Hematopoietic multipotent progenitor cell treated with erythropoietin and hydrocortisone succinate and interleukin-3 and kit ligand, for 17 days (in vitro differentiated cells): ENCODE measurements at places on chromosomes 4 and X.

- DNase-seq: no peak
Observed at GRCh38 chr4:38030023-38030422, 69.8 kb downstream of the PTTG2 start.

DNA sequence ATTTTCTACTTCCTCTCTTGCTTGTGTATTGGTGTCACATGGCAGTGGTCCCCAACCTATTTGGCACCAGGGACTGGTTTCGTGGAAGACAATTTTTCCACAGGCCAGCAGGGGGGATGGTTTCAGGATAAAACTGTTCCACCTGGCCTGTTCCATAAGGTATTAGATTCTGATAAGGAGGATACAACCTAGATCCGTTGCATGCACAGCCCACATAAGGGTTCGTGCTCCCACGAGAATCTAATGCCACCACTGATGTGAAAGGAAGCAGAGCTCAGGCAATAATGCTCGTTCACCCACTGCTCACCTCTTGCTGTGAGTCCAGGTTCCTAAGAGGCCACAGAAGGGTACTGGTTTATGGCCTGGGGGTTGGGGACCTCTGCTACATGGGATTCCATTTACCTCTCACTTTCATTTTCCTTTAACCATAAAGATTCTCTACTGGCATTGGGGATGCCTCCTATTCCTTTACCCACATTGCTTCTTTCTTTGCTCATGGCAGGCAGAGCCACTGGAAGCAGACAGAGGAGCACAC is 38.1 kb downstream of the SEC31A start:
- DNase-seq: no peak

DNA sequence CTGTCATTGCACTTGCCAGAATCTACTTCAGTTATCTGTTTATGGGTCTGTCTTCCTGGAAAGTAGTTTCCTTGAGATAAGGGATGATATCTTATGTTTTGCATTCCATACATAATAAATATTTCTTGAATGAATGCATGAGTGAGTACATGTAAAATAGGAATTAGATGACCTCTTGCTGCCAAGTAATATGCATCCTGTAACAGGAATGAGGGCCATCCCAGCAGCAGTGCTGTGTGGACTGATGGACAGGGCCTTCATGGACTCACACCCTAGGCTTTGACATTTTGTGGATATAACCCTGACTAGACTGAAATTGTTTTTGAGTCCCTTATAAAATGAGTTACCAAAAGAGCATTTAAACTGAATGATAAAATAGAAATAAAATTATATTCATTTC is 77.2 kb upstream of the NEIL3 start:
- DNase-seq: no peak

GRCh38 chrX:71283403-71284143 is at the start of gene NONO:
Gene NONO, plus strand, starts transcription at chrX:71283635. Its CDS starts 7,003 bp downstream, at chrX:71290638.
- peak; percentile 98 for DNase-seq

- DNase-seq: no peak
Observed at GRCh38 chr4:185504098-185505047, 30.9 kb downstream of the PDLIM3 start.

GRCh38 chrX:12975991-12976558 is 1.2 kb downstream of the TMSB4X start:
- DNase-seq: peak; percentile 12

DNA sequence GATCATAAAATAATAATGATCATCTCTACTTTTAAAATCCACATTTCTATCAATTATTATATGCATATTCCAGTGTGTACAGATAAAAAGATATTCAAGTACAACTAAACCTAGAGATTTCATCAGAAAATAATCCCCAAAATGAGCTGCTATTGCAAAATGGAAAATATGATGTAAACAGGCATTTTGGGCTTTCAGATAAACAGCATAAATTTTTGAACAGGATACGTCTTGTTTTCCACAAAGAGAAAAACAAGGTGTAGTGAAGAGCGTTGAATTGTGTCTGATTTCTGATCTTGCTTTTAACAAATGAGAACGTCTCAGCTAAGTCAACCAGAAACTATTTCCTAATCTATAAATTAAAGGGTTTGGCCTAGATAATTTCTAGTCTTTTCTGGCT is 349.6 kb upstream of the FTHL17 start:
- DNase-seq: no peak

DNA sequence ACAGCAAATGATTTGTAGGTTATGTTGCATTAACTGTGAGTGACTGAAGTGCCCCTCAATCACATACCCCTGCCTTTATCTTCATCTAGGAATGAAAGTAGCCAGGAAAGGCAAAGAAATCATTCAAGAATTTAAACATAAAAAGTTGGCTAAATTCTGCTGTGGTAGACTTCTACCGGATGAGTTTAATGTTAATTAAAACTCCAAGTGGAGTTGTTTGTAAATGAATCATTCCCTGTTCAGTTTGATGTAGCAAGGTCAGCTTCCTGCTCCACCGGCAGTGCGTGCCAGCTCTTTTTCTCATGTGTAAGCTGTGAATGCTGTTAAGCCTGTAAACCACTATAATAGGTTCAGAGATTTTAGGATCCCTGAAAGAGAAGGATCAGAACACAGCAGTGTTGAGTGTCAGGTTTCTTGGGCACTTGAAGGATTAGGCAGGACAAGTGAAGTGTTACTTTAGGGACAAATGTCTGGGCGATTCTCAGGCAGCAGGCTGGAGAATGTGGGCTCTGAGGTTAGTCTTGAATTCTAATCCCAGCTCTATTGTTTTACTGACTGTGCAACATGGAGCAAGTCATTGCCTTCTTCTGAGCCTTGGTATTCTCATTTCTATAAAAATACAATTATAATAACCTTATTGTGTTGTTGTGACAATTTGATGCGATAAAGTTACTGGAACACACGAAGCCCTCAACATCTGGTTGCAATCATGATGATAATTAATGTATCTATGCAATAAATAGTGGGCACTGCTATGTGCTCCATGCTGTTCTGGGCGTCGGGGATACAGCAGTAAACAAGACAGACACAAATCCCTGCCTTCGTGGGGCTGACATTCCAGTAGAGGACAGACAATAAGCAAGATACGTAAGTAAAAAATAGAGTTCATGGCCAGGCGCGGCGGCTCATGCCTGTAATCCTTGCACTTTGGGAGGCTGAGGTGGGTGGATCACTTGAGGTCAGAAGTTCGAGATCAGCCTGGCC is 112.0 kb downstream of the SHROOM3 start:
- no peak for DNase-seq

GRCh38 chrX:109856974-109857373 is 123.9 kb upstream of the ACSL4 start:
- DNase-seq: peak; percentile 60

- DNase-seq: no peak
Observed at GRCh38 chr4:43816116-43816515, 632.5 kb downstream of the KCTD8 start.

- no peak for DNase-seq
Observed at GRCh38 chr4:26959654-26960047, 99.0 kb downstream of the STIM2 start.

- DNase-seq: no peak
Observed at GRCh38 chrX:18873189-18873791, 110.6 kb downstream of the PHKA2 start.

DNA sequence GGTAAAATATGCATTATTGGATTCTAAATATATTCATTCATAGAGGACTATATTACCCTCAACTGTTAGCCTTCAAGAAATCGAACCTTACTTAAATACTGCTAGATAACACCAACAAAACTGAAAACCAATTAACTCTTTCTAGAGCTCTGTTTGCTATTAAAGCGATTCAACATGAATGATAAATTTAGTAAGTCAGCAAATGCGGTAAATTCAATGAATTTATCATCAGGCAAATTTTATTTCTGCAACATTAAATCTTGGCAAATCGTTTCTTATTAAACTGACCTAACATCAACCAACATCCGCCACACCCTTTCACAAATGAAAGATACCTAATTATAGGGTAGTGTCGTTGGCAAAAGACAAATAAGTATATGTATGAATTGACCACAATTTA is 26.4 kb upstream of the HELT start:
- no peak for DNase-seq

DNA sequence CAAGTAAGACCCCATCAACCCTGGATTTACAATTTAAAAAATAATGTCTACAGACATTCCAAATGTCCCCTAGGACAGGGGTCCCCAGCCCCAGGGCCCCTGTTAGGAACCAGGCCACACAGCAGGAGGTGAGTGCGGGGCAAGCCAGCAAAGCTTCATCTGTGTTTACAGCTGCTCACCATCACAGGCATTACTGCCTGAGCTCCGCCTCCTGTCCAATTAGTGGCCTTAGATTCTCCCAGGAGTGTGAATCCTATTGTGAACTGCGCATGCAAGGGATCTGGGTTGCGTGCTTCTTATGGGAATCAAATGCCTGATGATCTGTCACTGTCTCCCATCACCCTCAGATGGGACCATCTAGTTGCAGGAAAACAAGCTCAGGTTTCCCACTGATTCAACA is 146.1 kb downstream of the ATP10D start:
- no peak for DNase-seq

GRCh38 chr4:165359506-165359905 is 19.3 kb upstream of the CPE start:
- no peak for DNase-seq

DNA sequence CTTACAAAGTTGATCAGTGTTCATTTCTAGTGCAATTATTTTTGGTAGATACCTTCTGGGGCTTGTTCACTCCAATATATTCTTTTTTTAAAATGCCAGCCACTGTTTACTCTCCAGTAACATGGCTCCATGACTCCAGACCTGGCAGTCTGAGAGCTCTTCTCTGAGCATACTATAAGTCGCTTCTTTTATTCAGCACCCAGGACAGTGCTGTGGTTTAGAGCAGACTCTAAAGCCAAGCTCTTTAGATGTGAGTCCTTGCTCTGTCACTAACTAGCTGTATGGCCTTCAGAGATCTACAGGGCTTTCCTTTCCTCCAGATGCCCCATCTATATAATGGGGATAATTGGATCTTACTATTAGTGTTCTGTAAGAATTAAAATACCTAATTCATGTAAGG is 200.2 kb upstream of the FAM241A start:
- no peak for DNase-seq

- DNase-seq: no peak
Observed at GRCh38 chrX:105618393-105619101, 203.8 kb upstream of the NRK start.

DNA sequence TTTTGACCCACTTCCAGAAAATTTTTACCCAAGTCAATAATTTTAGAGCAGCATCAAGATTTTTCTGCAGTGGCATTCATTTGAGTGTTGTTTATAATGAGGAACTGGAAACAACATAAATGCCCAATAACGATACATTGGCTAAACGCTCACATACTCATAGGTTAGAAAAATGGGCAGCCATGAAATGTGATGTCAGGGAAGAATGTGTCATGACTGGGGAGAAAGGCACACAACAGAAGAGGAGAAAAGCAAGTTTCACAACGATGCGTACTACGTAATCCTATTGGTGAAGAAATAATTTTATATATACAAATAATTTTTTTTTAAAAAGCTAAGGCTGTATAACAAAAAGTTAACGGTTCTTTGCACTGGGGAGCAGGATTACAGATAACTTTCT is 33.6 kb upstream of the MAP3K15 start:
- DNase-seq: no peak

DNA sequence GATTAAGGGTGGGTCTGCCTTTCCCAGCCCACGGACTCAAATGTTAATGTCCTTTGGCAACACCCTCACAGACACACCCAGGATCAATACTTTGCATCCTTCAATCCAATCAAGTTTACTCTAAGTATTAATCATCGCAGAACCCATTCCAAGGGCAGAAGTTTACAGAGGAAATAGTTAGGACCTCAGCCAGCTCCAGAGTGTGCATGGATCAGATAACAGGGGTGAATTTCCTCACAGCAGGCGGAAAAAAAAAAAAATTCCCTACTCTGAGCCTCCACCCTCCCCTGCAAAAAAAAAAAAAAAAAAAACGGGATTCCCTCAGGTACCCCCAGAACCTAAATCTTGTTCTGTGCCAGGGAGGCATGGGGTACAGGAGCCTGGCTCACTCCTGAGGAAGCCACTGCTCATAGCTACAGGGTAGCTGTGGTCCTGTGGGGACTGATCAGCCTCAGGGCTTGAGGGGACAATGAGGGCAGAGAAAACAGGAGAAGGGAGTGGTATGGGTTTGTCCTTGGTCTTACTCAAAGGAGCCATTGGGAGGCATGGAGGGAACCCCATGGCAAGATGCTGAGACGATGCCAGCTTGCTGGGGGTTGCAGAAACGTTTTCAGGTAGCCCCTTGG is 113.0 kb downstream of the DHRSX start:
- no peak for DNase-seq

GRCh38 chrX:14497184-14497666 is 32.1 kb upstream of the GLRA2 start:
- DNase-seq: no peak

- DNase-seq: no peak
Observed at GRCh38 chrX:82335772-82336171, 1133.9 kb downstream of the SH3BGRL start.

- peak; percentile 6 for DNase-seq
Observed at GRCh38 chr4:8191136-8191747, 7.8 kb upstream of the SH3TC1 start.

- DNase-seq: no peak
Observed at GRCh38 chr4:55270481-55270880, 75.6 kb upstream of the SRD5A3 start.

DNA sequence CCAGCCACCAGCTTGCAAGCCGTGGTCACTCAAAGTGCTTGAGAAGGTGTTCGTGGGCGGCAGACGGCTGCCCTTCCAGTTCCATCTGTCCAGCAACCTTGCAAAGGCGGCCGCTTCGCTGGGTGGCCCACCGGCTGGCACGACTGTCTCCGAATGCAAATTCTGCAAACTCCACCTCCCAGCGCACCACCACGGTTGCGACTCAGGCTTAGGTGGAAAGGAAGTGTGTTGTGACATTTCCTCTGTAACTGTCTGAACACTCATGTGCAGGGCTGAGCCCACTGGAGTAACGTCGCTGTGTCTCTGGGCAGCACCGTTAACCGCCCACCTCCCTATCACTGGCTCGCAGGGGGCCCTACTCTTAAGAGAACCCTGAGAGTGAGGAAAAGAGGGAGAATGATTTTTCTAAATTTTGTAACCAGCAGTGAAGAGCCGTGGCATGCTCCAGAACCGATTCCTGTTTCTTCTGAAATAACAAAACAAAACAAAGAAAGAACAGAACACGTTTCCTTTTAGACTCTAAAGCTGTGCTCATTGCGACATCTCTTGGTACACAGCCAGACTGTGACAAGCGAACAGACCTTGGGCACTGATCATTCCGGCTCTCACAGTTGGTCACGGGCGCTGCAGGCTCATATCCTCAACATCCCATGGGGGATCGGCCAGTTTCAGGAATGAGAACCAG is at the start of gene P2RY8:
Gene P2RY8 (minus strand): TSS at position 155 of the 685 bp plus-strand sequence. CDS start 70,627 bp downstream, outside the sequence.
- no peak for DNase-seq

DNA sequence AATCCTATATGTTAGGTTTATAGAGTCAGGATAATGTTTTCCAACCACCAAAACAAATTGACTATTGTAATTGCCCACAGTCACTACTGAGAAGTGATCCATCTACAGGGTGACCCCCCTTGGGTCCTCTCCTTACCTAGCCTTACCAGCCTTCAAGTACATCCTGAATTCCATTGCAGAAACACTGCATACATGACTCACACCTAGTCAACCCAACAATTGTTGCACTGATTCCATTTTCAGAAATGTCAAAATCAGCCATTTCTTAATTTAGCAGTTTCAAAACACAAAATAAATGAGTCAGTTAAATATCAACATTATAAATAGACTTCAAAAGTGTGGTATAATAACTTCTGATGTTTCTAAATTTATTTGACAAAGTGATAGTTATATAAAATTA is 106.3 kb upstream of the TNIP3 start:
- no peak for DNase-seq

GRCh38 chr4:62881210-62881609 is 1528.0 kb downstream of the TECRL start:
- no peak for DNase-seq
